GM20000 (cell line): ENCODE measurements at places on chromosomes 16 and 17.

DNA sequence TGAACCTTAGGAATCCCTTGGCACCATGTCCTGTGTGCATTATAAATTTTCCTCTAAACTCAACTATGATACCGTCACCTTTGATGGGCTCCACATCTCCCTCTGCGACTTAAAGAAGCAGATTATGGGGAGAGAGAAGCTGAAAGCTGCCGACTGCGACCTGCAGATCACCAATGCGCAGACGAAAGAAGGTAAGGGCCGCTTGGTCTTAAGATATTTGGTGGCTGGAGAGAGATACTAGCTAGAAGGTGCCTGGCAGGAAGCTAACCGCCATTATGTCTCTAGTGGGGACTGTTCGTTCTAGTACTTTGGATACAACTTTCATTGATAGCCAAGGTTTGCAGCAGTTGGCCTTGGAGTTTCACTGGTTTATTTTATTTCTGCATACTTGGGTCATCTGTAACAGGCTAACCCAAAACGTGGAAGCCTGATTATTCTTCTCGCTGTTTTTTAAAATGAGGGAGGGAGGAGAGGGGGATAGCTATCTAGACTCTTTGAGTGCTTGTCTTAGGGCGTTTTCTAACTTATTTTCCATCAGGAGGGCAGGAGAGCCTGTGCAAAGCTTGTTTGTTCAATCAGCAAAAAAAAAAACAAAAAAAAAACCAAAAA lies 1.3 kb downstream of the RBBP6 start:
- DNase-seq = peak; percentile 41

- DNase-seq = peak; percentile 4
Measured at GRCh38 chr17:49522357-49522890, 27.3 kb downstream of the NGFR start.

GRCh38 chr16:78705694-78706093 lies 606.2 kb downstream of the WWOX start:
- DNase-seq = peak; percentile 15

GRCh38 chr17:75514299-75514918 lies 928 bp downstream of the CASKIN2 start:
- no peak for DNase-seq

GRCh38 chr17:48439875-48440505 lies 10.0 kb upstream of the SKAP1 start:
- peak; percentile 45 for DNase-seq

DNA sequence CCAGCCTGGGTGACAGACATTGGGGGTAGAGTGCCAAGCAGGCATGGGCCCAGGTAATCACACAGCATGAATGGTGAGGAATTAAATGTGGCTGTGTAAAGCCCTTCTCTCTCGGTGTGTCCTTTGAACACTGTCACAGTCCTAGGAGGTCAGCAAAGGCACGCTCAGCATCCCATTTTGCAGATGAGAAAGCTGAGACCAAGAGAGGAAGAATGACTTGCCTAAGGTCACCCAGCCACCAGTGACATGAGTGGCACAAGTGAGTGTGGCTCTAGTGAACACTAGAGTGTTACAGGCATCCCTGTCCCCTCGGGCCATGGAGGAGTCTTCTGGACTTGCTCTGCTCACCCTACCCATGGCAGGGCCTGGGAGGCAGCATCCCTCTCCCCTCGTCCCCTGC lies 10.7 kb downstream of the CTF1 start:
- DNase-seq = no peak

- peak; percentile 77 for DNase-seq
Measured at GRCh38 chr16:89696670-89697128, 4.8 kb downstream of the SPATA2L start.

GRCh38 chr17:927611-928461 lies 51.7 kb downstream of the NXN start:
- DNase-seq = no peak

- no peak for DNase-seq
Measured at GRCh38 chr17:79715098-79715942, 15.4 kb upstream of the ENPP7 start.

- DNase-seq = no peak
Measured at GRCh38 chr16:55622930-55623561, 32.7 kb upstream of the SLC6A2 start.

DNA sequence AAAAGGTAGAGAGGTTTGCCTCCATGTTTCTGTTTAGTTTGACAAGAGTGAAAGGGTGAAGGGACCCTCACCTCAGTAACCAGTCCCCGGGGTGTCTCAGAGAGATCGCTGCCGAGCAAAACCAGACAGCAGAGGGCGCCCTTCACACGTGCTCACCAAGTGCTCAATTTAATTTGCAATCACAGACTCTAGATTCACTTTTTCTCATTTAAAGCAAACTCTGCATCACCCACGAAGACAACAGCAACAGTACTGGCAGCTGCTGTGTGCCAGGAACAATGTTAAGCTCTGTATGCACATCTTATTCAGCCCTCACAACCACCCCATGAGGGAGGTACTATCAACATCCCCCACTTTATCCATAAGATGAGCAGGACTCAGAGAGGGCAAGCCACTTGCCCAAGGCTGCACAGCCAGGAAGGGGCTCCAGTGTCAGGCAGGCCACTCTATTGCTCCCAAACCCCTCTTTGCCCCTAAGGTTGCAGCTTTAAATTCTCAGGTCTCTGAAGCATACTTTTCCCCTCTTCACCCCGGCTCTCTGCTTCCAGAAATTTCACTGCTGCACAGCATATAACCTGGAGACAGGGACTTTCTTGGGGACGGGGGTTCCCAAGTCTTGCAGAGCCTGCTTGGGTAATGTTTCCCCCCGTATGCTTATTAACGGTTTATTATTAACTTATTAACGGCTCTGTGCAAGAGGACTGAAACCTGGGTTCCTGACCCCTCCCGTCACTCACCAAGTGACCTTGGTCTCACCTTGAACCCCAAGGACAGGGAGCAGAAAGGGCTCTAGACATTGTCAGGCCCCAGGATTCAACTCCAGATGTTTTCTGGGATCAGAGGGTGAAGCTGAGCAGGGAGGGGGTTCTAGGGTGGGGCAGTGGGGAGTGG lies 70.9 kb downstream of the CNGB1 start:
- peak; percentile 76 for DNase-seq

GRCh38 chr17:4490637-4491061 lies 8.0 kb upstream of the SPNS2 start:
- no peak for DNase-seq

DNA sequence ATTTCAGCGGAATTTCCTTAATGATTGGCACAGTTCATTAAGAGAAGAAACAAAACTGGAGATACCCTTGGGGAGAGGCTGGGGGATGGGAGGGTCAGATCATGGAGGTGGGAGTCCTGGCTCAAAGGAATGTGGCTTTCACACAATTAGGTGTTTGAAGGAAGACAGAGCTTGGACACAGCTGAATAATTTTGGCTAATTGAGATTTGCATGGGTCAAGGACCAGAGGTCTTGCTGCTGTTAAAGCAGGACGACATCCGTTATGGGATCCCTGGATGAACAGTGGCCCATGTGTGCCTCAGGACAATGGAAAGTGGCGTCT lies 160.3 kb downstream of the HS3ST3B1 start:
- no peak for DNase-seq

GRCh38 chr17:42023524-42024349 lies 3.8 kb downstream of the NKIRAS2 start:
- no peak for DNase-seq

DNA sequence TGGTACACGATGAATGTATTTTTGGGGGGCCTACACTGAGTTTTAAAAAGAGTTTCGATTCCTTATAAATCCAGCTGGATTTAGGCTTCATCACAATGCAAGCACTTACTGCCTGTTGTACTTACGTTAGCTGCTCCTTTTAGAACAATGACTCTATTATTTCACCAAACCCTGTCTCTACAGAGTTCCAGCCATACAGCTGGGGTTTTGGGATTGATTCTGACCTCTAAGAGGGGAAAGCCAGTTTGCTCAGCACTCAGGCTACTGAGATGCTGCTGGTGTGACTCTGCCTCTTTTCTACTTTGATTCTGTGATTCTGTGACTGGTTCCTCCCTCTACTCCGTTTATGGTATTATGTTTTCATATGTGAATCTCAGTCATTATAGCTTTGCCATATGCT lies 329.7 kb downstream of the ABCC12 start:
- no peak for DNase-seq

- DNase-seq = no peak
Measured at GRCh38 chr16:4244254-4245076, 2.6 kb upstream of the SRL start.

GRCh38 chr17:45382226-45382625 lies 50.4 kb downstream of the ARHGAP27 start:
- no peak for DNase-seq

DNA sequence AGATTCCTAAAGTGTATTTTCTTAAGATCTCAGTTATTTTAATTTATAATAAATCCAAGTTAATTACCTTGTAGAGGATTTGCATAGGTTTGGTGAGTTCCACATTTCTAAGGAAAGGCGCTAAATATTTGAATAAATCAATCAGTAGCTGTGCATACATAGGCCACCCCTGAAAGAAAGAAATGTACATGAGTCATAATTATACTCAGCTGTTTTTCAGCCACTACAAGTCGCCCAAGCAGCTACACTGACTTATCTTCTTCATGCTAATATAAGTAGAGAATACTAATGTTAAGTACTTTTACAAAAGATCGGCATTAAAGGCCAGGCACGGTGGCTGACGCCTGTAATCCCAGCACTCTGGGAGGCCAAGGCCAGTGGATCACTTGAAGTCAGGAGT lies 14.9 kb downstream of the SETD6 start:
- DNase-seq = no peak

DNA sequence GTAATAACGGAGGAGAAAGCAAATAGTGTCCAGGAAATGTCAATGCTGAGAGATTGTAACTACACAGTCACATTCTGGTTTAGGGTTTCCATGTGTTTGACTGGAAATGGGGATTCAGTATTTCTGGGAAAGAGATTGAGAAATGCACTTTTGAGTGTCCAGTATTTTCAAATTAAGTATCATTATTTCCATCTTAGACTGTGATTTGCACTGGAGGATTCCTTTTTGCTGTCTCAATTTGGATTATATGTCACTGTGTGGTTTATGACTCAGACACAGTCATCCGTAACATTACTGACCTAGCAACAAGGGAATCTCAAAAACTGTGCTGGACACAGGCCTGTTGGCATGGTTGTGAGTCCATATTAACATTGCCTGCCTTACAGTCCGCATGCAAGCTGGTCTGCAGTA lies 681.4 kb downstream of the CDH11 start:
- no peak for DNase-seq
